ENCODE measurements at places on chromosomes 3 and 15. TPM values are rescaled to one million over a fixed set of nuclear protein-coding genes. Genes with fewer than 3 reads are reported as not detected.
A peak's percentile ranks its signal among the peaks of the same experiment; 100 is the strongest.

DNA sequence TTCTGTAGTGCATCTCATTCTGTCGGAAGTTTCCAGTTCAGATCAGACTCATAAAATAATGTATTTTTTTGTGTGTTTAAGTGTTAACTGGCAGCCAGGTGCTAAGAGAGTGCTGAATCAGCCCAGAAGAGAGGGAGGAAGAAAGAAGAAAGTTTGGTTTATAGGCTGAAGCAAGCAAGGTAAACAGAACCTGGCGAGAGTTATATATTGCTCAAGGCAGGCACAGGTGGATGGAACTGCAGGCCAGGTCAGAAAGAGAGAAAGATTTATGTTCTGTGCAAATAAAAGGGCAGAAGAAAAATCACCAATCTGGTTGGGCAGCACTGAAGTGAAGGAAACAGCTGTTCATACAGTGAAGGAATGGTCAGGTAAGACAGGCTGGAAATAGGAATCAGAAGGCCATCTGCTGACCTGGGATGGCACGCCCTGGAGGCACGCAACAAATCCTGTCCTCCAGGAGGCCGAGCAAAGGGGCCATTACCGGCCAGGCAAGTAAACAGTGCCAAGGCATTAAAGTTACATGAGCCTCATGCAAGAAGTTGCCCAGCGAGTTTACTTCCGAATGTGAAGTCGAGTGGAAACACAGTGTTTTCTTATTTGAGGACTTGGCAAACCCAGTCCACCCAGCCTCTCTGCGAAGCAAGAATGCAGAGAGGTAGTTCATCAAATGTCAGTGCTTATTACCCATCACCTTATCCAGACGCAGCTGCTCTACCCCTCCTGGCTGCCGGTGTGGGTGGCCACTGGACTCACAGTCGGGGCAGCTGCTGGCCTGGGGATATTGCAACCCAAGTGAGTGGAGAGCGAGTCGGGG lies 309.8 kb downstream of the VPS13C start:
- no peak overlapping the region for H3K4me3 ChIP-seq
- H3K36me3 ChIP-seq: no peaks in the 10 kb centered on the region
- no peaks in the 10 kb centered on the region for H3K27me3 ChIP-seq
- H3K4me1 ChIP-seq: no peaks in the 10 kb centered on the region
- DNase-seq: no peak

DNA sequence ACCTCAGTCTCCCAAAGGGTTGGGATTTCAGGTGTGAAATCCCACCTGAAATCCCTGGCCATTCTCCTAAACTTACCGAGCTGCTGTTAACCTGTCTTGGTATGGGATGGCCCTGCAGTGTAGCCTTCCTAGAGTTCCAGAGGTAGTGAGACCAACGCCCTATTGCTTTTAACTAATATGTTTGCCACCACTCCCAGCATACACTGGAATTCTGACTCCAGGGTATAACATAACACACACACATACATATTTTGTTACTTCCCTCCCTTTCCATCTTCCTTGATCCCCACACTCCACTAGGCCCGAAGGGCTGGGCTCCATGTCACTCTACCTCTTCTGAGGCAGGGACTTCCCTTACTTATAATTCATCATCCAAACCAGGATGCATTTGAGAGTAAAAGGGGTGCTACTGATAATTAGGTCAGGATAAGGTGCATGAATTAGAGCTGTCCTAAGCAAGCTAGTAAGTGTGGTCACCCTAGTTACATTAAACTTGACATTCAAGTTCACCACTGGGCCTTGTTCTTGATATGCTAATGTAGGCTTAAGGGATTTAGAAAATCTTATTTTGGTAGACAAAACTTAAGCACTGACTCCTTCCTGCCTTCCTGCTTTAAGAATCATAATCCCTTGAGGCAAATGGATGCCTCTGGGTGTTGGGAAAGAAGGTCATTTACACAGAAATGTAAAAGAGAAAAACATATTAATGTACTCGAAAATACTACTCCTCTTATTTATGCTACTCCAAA lies 317.6 kb downstream of the MAGI1 start:
- no peaks in the 10 kb centered on the region for H3K36me3 ChIP-seq
- no peak for DNase-seq
- H3K4me1 ChIP-seq: peaks cover 27% of the 10 kb centered on the region
- H3K27me3 ChIP-seq: no peaks in the 10 kb centered on the region

DNA sequence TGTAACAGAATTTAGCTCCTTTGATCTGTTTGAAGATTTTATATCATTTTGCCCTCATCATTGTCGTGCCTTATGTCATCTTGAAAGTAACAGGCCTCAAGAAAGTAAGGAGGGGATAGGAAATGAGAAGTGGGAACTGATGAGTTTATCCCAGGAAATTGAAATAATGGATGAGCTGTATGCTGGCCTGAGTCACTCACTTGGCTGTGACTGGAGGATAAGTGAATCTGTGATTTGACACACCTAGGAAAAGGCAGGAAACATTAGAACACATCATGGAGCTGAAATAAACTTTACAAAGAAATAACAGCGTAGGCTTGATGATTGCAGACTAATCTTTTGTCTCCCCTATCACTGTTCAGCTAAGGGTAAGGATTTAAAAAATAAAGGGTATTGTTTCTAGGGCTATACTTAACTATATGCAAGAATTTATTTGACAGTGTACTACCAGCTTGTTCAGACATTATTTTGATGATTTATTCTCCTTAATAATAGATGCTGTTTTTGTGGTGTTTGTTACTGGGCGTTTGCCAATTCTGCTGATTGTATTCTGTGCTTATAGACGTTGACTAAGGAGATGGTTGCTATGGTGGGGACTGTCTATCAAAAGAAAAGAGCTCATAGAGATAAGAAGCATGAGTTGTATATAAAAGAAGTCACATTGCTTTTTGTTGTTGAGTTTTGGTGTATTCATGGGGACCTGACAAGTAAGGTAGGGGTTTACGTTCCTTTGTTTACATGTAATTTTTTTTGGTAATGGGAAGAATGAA lies 105.6 kb upstream of the ROPN1 start:
- H3K4me1 ChIP-seq: peaks cover 4% of the 10 kb centered on the region
- no peaks in the 10 kb centered on the region for H3K27me3 ChIP-seq
- H3K27ac ChIP-seq: no peak overlapping the region
- H3K4me3 ChIP-seq: no peak overlapping the region
- H3K36me3 ChIP-seq: no peaks in the 10 kb centered on the region

DNA sequence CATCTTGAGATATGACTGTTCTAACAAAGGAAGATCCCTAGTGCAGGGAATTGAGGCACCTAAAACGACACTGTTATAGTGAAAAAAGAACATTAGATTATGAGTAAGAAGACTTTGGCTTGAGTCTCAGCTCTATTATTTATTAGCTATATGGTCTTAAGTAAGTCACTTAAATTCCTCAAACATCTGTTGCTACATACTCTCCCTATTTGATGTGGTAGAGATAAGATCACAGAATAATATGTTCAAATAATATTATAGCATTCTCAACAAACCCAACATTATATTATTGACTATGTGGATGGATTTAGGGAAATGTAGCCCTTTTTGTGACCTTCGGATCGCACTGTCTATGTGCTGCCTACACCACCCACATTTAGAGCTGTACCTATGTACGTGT lies 136.9 kb downstream of the P2RY1 start:
- H3K4me1 ChIP-seq: no peaks in the 10 kb centered on the region
- H3K27me3 ChIP-seq: no peaks in the 10 kb centered on the region

DNA sequence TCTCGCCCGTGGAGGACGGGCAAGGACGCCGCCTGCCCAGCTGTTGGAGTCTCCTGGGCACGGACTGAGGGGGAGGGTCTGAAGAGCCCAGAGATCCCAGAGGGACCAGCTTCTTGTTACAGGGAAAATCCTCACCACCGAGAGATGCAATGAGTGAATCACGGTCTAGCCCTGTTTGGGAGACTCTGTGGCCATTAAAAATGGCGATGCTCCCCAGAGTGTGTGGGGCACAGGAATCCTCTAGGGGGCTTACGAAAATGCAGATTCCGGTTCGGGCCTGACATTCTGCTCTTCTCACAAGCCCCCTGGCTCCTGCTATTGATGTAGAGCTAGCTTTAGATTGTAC lies 35.5 kb upstream of the EPHB3 start:
- no peak overlapping the region for H3K27ac ChIP-seq
- peaks cover 27% of the 10 kb centered on the region for H3K27me3 ChIP-seq
- DNase-seq: peak; percentile 65
- H3K4me3 ChIP-seq: peak overlapping the region; percentile 63
- peaks cover 6% of the 10 kb centered on the region for H3K4me1 ChIP-seq

DNA sequence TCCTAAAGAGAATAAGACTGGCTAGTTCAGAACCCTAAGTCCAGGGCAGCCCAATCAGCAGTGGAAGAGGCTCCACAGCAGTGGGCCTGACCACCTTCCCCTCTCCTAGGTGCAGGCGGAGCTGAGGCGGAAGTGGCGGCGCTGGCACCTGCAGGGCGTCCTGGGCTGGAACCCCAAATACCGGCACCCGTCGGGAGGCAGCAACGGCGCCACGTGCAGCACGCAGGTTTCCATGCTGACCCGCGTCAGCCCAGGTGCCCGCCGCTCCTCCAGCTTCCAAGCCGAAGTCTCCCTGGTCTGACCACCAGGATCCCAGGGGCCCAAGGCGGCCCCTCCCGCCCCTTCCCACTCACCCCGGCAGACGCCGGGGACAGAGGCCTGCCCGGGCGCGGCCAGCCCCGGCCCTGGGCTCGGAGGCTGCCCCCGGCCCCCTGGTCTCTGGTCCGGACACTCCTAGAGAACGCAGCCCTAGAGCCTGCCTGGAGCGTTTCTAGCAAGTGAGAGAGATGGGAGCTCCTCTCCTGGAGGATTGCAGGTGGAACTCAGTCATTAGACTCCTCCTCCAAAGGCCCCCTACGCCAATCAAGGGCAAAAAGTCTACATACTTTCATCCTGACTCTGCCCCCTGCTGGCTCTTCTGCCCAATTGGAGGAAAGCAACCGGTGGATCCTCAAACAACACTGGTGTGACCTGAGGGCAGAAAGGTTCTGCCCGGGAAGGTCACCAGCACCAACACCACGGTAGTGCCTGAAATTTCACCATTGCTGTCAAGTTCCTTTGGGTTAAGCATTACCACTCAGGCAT lies 33.7 kb downstream of the VIPR1 start:
- no peak overlapping the region for H3K4me3 ChIP-seq
- no peaks in the 10 kb centered on the region for H3K4me1 ChIP-seq

DNA sequence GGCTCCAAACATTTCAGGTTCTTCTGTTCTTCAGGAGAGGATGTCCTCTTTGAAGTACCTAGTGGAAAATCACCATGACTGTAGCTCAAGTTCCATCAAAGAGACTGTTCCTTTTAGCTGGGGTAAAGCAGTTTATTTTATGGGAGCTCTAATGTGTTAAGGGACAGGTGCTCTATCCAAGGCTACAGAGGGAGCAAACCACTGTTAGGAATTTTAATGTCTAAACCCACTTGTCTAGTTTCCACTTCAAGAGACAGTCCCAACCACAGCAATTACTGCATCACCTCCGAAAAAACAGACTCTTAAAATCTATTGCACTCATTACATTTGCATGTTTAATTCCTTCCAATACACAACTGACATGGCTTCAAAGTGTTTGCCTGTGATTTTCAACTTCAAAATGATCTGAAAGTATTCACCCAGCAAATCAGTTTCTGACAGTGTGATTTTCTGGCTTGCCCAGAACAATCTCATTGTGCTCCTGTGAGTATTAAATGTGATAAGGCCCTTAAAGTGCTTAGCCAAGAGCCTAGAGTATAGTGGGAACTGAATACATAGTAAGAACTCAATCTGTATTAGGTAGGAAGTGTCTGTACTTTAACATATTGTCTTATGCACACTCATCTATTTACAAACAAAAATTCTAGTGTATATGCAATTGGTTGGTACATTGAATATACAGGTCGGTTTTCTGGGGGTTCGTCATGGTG lies 266.5 kb upstream of the CCDC54 start:
- no peak for DNase-seq
- no peaks in the 10 kb centered on the region for H3K36me3 ChIP-seq
- H3K27me3 ChIP-seq: no peaks in the 10 kb centered on the region
- no peaks in the 10 kb centered on the region for H3K4me1 ChIP-seq

DNA sequence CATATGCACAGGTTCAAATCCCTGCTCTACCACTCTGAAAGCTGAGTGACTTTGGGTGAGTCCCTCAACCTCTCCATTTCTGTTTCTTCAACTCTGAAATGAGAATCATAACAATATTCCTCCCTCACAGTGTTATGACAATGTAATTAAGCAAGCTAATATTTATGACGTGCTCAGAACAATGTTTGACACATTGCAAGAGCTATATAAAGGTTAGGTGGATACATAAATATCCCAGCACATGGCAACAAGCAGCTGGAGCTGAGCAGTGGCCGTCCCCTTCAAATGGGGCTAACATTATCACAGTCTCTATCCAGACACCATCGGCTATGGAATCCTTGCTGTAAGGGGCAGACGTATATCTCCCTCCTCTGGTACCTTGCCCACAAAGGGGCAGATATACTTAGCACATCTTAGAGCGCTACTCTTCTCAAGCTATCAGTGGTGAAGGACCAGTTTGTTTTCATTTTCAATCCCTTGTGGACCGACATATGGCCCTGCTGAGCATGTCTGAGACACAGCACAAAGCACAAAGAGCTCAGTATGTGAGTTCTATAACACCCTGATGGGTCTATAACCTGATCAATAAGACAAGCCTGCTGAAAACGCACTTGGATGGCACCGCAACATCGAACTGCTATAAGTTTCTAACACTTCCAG lies 80.9 kb downstream of the PRICKLE2 start:
- no peaks in the 10 kb centered on the region for H3K36me3 ChIP-seq
- H3K4me3 ChIP-seq: no peak overlapping the region
- no peak overlapping the region for H3K27ac ChIP-seq
- DNase-seq: no peak
- H3K27me3 ChIP-seq: no peaks in the 10 kb centered on the region

ROPN1 gene
- total RNA-seq: not detected

GOLGA8J gene
- total RNA-seq: not detected

Data from neural progenitor cell (in vitro differentiated cells).